Chondrocyte (in vitro differentiated cells): ENCODE measurements at places on chromosomes 3 and 15. TPM values are rescaled to one million over a fixed set of nuclear protein-coding genes. Genes with fewer than 3 reads are reported as not detected.

- no peak for DNase-seq
These were observed 21.5 kb downstream of the CIAO2A start for GRCh38 chr15:64071931-64072765.

GRCh38 chr3:99458013-99458412 is 180.4 kb upstream of the COL8A1 start:
- no peak for DNase-seq

- no peak for DNase-seq
These were observed 1.1 kb downstream of the HEG1 start for GRCh38 chr3:125054449-125055329.

- DNase-seq: no peak
These were observed 585 bp downstream of the SLCO3A1 start for GRCh38 chr15:91853948-91854638.

Gene DUOXA1
- total RNA-seq: 0.47 to 0.82 TPM (median 0.64 TPM) in 3 replicates

GRCh38 chr3:190089711-190090110 is 31.0 kb downstream of the P3H2 start:
- no peak for DNase-seq

Gene ARPP19
- total RNA-seq: 160 to 179 TPM (median 166 TPM) in 3 replicates

- no peak for DNase-seq
These were observed 102.0 kb downstream of the SST start for GRCh38 chr3:187568171-187568570.

DNA sequence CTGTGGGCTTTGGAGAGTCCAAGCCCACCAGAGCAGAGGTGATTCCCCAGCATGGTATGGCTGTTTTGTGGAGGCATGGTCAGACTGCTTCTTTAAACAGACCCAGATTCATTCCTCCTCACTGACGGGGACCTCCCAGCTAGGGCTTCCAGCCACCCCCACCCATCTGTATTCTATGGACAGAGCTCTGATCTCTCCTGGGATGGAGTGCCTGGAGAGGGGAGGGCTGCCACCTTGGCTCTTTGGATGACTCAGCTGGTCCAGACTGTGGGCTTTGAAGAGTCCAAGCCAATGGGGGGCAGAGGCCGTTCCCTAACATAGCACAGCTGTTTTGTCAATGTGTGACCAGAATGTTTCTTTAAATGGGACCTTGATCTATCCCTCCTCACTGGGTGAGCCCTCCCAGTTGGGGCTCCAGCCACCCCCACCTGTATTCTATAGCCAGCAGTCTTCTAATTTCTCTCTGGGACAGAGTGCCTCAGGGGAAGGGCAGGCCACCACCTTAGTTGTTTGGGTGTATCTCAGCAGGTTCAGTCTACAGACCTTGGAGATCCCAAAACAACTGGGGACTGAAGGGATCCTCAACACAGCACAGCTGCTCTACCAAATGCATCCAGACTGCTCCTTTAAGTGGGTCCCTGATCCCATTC is 122.0 kb upstream of the OSTN start:
- DNase-seq: peak; percentile 30

Gene HHATL
- not detected in 3 replicates for total RNA-seq

DNA sequence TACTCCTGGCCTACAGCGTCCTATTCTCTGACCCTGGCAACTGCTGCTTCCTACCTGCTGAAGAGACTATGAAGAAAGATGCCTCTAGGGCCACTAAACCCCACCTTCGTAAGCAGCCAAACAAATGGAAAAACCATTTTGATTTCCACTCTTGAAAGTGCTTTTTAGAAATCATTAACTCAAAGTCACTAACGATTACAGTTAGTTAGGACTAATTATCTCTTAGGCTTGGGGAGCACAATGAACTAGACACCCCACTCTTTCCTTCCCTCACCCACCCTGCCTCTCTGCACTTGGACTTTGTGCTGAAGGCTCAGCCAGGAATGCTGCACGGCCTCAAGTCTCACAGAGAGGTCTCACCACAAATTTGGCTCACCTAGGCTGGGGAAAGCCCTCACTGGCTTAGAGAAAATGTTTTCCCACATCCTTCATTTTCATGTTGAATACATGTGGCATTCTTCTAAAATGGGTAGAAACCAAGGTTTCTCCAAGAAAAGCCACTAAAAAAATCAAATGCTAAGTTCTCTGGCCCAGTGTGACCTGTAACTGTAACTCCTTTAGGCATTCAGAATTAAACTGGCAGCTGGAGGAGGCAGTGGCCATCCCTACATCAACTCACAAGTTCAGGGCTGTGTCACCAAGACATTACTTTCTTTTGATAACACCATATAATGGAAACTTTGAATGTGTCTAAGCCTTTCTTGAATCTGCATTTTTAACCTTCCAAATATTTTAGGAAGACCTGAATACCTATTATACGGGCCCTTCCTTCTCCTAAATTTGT is 47.1 kb downstream of the NPTN start:
- no peak for DNase-seq

DNA sequence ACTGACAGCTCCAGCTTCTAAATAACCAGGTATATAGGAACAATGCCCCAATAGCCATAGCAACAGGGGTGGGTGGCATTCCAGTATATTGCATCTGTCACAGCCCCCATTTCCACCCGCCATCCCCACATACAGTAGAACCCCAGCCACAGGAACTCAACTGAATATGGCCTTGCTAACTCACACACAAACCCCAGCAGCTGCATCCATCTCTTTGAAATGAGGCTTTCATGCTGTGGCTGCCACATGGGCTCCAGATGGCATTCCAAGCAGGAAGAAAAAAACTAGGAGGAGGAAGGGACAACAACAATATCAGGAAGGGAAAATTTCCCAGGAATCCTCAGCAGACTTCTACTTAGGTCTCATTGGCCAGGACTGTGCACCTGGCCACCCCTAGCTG is 54.6 kb downstream of the CCR3 start:
- no peak for DNase-seq

GRCh38 chr15:82108489-82109078 is 62.8 kb upstream of the MEX3B start:
- no peak for DNase-seq

GRCh38 chr15:90145259-90145658 is 43.0 kb upstream of the IDH2 start:
- DNase-seq: no peak

DNA sequence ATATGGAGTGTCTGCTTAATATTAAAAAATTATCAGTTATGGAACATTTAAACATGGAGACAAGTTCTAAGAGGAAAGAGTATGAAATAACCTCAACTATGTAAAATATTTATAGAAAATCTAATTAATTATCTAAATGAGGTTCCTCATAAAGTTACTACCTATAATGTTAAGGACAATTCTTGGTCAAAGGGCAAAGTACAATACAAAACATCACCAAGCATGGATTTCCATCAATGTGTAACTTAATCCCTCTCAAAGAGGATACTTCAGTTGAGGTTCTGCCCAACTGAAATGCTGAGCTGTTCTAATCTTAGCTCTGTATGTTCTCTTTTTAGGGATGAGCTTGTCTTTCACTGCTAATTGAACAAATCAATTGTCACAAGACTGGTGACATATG is 56.0 kb upstream of the CHRM5 start:
- no peak for DNase-seq

Gene CPN2
- not detected in 3 replicates for total RNA-seq

DNA sequence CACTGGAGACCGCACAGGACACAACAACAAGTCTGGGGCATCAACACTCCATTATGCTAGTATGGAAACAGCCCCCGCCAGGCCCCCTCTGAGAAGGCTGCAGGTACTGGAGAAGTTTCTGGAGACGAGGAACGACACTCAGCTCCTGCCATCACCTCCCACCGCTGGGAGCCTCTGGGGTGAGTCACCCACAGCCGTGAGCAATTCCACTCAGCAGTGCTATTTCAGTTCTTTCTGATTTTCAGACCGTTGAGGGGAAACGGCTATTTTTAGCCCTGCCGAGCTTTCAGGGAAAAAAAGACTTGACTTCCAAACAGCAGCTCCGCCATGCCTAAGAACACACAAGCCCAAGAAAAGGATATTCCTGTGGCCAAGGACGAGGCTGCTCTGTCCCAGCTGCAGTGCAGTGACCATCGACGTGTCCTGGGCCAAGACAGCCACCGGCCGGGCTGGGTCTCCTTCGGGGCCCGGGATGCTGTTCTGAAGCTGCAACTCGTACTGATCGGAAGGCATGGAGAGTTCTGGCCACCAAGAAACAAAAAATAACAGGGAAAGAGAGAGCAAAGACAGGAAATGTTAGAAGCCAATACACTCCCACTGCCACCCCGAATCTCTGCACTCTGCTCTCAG is 40.8 kb downstream of the NUP210 start:
- no peak for DNase-seq

Gene GRIP2
- 0.20 to 0.63 TPM in 2 of 3 replicates, not detected in the other for total RNA-seq

GRCh38 chr3:46887980-46888494 is 10.5 kb downstream of the PTH1R start:
- DNase-seq: no peak

DNA sequence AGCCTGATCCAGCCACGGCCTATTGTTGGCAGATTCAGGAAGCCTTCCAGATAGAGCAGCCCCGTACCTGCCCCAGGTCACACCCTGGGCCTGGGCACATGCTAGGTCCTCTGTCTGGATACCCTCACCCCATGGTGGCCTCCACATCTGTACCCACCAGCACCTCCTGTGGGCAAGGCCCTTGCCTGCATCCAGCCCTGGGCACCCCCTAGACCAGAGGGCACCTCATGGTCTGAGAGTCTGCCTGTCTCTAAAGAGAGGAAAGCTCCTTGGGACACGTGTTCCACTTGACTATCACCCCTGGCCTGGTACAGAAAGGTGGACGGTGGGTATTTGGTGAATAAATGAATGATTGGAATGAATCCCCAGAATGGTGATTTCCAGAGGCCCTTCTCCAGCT is 8.9 kb upstream of the COMMD4 start:
- DNase-seq: no peak

DNA sequence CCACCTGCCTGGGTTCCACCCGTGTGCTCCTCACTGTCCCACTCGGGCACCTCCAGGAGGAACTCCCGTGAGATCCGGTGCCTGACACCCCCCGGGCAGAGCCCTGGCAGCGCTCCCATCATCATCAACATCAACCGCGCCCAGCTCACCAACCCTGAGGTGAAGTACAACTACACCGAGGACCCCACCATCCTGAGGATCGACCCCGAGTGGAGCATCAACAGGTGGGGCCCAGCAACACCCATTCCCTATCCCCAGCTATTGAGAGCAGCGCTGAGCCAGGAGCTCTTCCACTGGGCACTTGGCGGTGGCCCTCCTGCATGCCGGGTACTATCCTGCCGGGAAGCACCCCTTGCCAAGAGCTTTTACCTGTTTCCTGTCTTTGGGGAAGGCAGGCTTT is 33.5 kb downstream of the PLXNA1 start:
- no peak for DNase-seq

- no peak for DNase-seq
These were observed at the start of gene TEX55 for GRCh38 chr3:119145500-119146167. Gene TEX55, plus strand, starts transcription at chr3:119146165. Its CDS starts 25 bp downstream, at chr3:119146190.

GRCh38 chr15:38071211-38071972 is 137.0 kb downstream of the TMCO5A start:
- DNase-seq: no peak

- no peak for DNase-seq
These were observed 38.2 kb downstream of the TGFBR2 start for GRCh38 chr3:30644615-30645014.

DNA sequence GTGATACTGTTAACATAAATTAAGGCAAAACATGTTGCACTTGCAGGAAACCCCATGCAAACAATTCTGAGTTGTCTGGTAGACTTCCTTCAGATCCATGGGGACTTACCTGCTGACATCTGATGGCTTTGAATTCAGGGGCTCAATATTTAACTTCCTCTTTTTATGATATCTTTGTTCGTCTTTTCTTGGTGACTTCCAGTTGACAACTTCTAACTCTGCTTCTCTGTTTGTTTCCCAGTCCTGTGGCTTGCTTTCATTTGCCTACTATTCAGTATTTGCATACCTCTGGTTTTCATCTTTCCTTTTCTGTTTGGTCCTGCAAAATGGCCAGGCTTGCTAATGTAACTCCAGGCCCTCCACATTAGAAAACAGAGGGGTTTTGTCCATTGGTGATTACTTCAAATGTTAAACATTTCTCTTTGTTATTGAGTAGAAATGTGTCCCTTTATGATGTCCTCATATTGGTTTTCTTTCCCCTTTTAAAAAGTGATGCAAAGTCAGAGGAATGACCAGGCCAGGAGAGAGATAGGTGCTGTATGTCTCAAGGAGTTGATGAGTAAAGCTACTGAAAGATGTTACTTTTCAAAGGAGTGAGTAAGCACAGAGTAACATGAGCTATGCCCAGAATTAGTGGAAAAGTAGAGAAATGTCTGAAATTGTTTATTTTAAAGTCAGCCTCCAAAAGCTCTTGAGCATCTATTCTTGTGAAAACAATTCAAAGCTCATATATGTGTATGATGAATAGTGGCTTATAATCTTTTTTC is 335.9 kb downstream of the LPP start:
- DNase-seq: no peak
